Activated T-helper 1 cell treated with anti-CD3 and anti-CD28 coated beads, Interleukin-2, amount 50 U/mL, for 16 hours (primary cell): ENCODE measurements at places on chromosomes 5 and 9.
A peak's percentile ranks its signal among the peaks of the same experiment; 100 is the strongest.

DNA sequence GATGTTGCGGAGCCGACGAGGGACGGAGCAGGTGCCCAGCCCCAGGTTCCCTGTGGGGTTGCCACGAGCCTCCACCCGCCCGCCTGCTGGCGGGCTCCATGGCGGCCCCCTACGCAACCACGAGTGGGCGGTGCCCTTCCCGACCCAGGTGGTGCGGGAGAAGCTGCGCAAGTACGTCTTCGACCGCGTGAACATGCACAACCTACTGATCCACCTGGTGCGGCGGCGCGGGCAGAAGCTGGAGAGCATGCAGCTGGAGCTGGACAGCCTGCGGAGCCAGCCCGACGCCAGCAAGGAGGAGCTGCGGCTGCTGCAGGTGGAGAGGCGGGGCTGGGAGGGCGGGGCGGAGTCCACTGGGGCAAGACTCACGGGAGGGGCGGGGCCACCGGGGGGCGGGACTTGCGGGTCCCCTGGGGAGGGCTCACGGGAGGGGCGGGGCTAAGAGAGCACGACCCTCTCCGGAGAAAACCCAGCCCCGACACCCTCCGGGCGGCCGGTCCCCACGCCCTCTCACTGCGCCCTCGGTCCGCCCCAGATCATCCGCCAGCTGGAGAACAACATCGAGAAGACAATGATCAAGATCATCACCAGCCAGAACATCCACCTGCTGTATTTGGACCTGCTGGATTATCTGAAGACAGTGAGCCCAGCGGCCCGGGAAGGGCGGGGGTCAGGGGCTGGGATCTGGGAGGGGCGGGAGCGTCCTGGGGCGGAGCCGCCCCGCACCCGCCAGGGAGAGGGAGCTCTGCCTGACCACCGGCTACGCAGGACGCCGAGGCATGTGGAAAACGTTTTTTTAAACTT, 3.9 kb downstream of the CCDC183 start:
- peak; percentile 80 for DNase-seq

GRCh38 chr5:62322484-62322883, 16.5 kb downstream of the KIF2A start:
- DNase-seq, result no peak

GRCh38 chr5:55071413-55071812, 31.0 kb upstream of the GZMA start:
- DNase-seq, result no peak

- DNase-seq, result no peak
These were observed 3.0 kb upstream of the CCNG1 start for GRCh38 chr5:163434401-163434866.

DNA sequence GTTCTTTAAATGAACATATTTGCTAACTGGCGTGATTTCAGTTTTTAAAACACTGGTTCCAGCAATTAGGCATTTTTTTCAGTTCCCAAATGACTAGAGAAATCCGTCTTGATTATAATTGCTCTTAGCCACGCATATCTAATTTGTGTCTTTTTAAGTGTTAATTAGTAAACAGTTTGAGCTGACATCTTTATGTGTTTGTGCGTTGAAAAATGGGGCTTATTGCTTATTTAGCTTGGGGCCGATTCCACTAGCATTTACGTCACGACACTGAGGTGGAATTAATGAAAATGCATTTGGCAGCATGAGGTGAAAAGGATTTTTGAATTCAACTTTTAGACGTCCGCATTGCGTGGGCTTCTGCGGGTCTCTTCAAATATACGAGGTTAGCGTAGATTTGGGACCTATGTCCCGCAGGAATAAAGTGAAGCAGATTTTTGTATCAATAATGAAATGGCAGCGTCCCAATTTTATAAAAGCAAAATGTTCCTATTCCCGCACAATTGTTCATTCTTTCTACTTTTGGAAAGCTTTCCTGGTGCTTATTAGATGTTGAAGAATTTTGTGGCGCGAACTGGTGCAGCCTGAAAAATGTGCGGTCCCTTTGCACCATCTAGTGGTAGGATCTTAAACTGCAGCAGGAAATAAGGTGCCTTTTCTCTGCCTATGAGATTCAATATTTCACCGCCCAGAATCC, 122.7 kb upstream of the LMX1B start:
- no peak for DNase-seq

GRCh38 chr9:17847908-17848307, 269.0 kb downstream of the SH3GL2 start:
- DNase-seq, result no peak

- DNase-seq, result no peak
These were observed 49.6 kb upstream of the ANKRD31 start for GRCh38 chr5:75286211-75286773.

- DNase-seq, result no peak
These were observed 129.1 kb upstream of the SPRY4 start for GRCh38 chr5:142453932-142454331.

GRCh38 chr9:96720435-96720834, 57.5 kb downstream of the ZNF510 start:
- DNase-seq, result no peak

DNA sequence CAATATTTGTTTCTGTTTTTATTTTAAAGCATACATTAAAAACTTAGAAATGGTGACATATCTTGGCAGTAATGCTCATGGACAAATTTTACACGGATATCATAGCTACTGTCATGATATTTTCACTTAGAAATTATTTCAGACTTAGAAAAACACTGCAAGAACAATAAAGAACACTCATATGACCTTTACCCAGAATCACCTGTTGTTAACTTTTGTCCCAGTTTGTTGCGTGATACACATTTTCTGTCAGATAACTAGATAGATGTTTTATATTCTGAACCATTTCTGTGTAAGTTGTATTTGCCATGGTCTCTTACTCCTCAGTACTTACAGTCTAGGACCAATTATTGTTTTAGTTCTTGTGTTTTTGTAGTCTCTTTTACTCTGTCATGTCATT, 3.6 kb upstream of the LRRC70 start:
- DNase-seq, result no peak

DNA sequence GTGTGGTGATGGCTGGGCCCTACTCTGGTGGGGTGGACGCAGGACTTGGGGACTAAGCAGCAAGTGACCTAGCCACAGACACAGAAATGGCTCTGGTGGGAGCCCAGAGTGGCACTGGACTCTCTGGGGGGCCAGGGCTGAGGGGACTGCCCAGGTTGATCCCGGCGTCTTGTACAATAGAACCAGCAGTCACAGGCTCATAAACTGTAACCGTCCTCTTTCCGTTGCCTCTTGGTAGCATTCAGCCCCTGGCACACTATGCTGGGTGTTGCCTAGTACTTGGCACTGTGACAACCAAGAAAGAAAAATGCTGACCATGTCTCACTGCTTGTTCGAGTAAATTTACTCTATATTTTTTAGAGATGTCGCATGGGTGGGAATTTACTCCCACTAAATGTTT, 80.5 kb downstream of the DAB2IP start:
- no peak for DNase-seq

DNA sequence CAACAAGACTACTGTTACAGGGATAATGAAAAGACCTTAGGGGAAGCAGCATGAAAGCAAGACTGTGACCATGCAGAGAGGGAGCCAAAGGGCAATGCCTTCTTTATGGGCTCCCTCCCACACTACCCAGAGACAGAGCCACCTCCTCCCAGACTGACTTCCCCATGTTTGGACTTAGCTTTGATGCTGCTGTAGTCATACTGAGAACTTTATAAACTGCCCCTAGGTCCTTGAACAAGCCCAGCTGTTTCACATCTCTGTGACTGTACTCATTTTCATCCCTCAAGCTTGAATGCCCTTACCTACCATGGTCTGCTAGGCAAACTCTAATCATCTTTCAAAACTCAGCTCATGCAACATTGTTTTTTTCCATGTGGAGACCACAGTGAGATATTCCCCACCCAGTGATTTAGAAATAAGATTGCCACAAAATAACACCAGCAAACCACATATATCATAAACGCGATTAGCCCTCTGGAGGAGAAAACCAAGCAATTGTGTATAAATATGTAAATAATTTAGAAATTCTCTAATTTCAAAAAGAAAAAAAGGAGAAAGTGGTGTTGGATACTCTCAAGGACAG, 23.4 kb upstream of the FAM169A start:
- no peak for DNase-seq

DNA sequence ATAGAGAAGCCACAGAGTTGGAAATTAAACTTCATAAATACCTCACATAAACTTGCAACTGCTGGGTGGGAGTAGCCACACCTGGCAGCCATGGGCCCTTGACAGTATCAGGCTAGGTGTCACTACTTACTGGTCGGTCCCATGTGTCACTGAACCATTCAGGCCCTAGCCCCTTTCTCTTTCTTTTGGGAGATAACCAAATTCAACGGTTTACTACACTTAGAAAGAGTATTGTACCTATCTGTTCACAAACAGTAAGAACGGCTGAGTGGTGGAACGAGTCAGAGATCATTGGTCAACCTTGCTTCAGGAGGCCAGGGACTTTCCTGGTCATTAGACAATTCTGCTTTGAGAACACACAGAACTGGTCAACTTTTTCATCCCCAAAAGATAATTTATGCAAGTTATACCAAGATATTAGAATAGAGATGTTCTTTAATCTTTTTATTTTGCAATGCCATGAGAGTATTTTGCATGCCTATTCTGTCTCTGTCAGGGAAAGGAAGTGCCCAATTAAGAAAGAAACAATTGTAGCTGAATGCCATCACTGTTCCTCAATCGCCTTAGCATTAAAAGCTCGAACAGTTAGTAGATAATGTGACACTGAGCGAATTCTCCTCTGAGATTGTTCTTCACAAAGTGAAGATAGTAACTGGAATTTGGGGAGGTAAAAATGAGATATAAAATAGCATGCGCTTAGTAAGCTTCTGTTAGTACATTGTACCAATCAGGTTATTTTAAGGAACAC, 50.9 kb downstream of the GOLPH3 start:
- DNase-seq, result no peak

GRCh38 chr9:97908705-97909104, 13.6 kb downstream of the TRMO start:
- DNase-seq, result no peak

DNA sequence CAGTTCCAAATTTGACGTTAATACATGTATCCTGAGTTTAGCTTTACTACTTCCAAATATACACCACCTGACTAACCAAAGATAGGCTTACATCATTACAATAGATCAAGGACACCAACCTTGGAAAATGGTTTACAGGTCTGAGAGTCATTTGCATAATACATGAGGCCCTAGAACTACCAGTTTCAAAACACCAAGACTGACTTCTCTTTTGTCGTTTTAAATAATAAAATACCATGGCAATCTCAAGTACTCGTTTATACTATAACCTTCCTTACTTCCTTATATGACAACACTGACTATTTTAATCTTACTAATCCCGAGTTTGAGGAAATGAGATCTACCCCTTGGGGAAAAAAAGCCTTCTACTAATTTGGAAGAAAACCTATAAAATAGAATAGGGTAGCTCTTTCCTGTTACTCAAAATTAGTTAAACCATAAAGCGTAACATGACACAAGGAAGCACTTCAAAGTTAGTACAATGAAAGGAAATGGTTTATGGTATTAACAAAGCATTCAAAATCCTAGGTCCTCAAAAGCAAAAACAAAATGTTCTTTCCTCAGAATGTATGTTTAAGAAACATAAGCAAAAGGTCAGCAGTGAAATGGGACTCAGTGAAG, 42.1 kb downstream of the UBQLN1 start:
- DNase-seq, result no peak
